NCI-H1436 (cell line): ENCODE measurements at places on chromosomes 6 and 20.

DNA sequence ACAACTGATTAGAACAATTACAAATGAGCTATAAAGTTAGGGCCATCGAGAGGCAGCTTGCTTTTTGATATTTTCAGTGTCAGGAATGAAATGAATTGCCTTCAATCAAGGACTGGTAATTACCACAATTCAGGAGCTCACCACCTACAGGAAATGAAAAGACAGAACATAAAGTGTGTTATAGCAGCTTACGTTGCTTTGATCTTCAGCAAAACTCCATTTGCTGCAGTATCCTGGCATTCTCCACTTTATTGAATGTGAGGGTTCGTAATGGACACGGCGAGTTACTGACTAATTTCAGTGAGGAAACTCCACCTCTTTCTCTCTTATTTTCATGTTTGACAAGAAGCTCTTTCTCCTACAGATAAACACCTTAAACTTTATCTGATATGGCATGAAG is 440.0 kb upstream of the HSF2 start:
- DNase-seq: no peak

DNA sequence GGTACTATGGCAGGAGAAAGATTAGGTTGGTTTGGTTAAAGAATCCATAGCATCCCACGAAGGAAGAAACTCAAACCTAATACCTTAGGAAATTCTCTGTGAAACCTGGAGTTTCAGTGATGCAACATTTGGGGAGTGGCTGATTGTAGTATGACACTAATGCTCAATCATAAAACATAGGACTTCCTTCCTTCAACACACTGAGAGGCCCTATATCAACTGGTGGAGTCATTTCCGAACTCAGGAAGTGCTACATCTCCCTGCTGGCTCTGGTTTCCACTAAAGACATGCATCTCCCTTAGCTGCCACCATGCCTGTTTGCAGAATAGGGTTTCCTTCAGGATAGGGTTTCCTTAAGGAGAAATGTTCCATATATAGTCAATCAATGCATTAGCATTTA is 5.2 kb upstream of the MANEA start:
- no peak for DNase-seq

DNA sequence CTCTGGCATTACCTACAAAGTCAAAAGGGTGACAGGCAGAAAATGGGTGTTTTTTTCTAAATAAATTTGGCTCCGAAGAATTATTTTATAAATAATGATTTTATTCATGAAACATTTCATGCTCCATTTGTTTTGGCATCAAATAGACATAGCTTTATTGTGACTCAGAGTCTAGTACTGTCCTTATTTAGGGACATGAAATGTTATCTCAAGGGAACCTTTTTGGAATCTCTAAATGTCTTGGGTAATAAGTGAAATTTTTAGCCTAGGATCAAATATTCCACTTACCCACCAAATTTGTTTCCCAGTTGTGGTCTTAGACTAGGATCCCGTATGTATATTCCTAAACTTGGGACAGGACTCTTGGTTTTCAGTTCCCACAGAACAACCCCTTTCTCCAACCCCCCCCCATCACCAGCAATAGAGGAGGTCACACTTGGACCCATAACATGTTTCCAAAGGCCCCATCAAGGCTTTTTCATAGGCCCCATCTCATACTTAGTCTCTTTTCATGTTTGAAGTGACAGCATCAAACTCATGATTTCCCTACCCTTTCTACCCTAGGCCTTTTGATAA is 81.8 kb downstream of the JAG1 start:
- DNase-seq: no peak

DNA sequence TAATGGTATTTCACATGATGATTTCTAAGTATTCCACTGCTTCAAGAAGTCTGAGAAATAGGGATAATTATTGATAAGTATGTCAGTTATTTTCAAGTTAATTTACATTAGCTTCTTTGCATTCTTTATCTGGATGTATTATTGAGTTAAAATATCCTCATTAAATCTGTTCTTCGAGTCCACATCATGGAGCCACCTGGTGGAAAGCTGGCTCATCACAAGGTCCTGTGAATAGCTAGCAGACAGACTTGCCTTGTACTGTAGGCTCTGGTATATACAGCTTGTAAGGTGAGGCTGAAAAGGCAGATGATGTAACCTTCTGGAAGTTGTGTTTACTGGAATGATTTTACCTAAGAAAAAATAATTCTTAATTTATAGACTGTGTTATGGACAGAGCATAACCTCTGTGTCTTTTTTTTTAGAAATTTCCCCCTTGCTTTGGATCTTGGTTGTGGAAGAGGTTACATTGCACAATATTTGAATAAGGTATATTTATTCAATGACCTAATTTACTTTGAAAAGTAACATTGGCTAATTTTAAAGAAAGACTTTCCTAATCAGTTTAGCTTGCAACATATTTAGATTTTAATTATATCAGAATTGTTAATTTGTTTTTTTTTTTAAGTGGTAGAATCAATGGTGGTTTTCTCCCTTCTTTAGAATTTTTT is 3.5 kb downstream of the NDUFAF5 start:
- peak; percentile 40 for DNase-seq

DNA sequence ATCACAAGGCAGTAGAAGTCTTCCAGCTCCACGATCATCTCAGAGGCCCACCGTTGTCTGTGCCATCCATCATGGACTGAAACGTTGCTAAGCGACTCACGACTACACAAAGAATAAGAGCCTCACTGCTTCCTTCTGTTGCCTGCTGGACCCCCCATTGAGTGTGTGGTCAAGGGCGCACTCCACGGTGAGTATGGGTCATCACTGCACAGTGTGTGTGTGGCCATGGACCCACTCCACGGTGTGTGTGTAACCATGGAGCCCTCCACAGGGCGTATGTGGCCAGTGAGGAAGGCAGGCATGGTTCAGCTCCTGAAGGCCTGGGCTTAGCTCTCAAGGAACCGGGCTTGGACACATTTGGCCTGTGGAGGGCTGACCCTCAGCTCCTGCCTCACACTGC is 123.4 kb upstream of the AFDN start:
- DNase-seq: no peak

DNA sequence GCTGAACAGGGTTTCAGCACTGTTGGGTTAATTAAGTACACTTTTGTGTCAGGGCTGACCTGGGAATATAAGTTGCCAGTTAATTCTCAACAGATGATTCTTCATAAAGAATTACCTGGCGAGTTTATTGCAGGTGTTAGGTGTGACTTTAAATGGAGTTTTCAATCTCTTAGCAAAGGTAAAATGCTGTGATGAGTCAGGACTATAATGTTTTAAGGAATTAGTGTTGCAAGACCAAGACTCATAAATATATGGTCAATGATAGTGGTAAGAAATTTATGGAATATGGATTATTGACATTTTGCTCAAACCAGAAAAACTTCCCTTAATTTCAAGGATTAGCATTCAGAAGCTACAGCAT is 50.0 kb upstream of the PLCG1 start:
- DNase-seq: no peak

GRCh38 chr20:16539280-16540021 is 33.8 kb downstream of the KIF16B start:
- no peak for DNase-seq
